ENCODE measurements at places on chromosomes 12 and 14. TPM values are rescaled to one million over a fixed set of nuclear protein-coding genes. Genes with fewer than 3 reads are reported as not detected.

CCDC177 gene
- total RNA-seq = not detected

TRPV4 gene
- under 0.01 TPM for total RNA-seq

JPH4 gene
- total RNA-seq = 2.8 TPM

SENP1 gene
- total RNA-seq = 14.2 TPM

DNA sequence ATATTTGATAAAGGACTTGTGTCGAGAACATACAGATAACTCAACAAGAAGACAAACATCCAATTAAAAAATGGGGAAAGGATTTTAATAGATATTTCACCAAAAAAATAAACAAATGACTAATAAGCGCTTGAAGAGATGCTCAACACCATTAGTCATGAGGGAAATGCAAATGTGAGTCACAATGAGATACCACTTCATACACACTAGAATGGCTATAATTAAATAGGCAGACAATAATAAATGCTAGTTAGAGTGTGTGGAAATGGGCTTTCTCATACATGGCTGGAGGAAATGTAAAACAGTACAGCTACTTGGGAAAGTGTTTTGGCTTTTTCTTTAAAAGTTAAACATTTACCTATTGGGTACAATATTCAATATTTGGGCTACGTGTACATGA lies 34.8 kb downstream of the DLK1 start:
- no peak overlapping the region for H3K4me3 ChIP-seq
- H3K36me3 ChIP-seq = no peaks in the 10 kb centered on the region
- no peaks in the 10 kb centered on the region for H3K27me3 ChIP-seq
- H3K4me1 ChIP-seq = no peaks in the 10 kb centered on the region
- no peak overlapping the region for H3K27ac ChIP-seq
- no peak for DNase-seq

- peak overlapping the region; percentile 1 for H3K27ac ChIP-seq
- no peak overlapping the region for H3K4me3 ChIP-seq
- no peak for DNase-seq
- H3K4me1 ChIP-seq = peaks cover 8% of the 10 kb centered on the region
- no peaks in the 10 kb centered on the region for H3K36me3 ChIP-seq
- H3K27me3 ChIP-seq = no peaks in the 10 kb centered on the region
These were observed 54.1 kb upstream of the GPR68 start for GRCh38 chr14:91298576-91298975.

DNA sequence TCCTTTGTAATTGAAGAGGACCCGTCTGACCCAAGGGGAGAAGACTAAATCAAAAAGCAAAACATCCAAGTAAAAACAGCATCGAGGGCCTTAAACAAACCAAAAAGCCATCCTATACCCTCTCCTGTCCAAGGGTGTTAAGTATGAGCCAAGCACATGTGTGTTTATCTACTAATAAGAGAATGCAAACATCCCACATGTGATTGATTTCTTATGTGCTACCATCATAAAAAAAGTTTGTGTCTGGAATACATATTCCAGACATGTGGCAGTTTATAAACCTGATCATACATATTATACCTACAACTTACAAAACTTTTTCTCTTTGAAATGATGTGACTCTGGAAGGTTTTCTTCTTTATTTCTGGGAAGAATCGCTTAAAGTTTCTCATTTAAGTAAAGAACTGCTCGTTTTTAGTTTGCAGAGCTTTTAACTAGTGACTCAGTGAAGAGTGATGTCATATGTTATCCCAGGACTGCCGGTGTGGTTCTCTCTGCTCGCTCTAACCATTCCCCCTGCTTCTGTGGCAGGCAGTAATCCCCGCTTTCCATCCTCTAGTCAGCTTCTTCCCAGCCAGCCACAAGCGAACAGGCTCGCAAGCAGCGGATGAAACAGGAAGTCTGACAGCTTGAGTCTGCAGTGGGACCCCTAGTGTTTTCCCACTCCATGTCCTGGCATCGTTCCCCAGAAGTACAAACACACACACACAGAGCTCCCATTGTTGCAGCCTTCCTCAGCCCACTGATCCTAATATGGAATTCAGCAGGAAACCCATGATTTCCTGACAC lies 431 bp upstream of the RHOJ start:
- H3K4me3 ChIP-seq = peak overlapping the region; percentile 69
- no peaks in the 10 kb centered on the region for H3K36me3 ChIP-seq
- no peaks in the 10 kb centered on the region for H3K27me3 ChIP-seq
- peak; percentile 93 for DNase-seq
- H3K27ac ChIP-seq = peak overlapping the region; percentile 91

- H3K27ac ChIP-seq = no peak overlapping the region
- H3K36me3 ChIP-seq = no peaks in the 10 kb centered on the region
- H3K4me1 ChIP-seq = peaks cover 13% of the 10 kb centered on the region
- no peaks in the 10 kb centered on the region for H3K27me3 ChIP-seq
These were observed 6.8 kb upstream of the TESPA1 start for GRCh38 chr12:54991161-54991990.

- H3K27ac ChIP-seq = no peak overlapping the region
- no peak overlapping the region for H3K4me3 ChIP-seq
- DNase-seq = no peak
- H3K27me3 ChIP-seq = no peaks in the 10 kb centered on the region
- peaks cover 4% of the 10 kb centered on the region for H3K4me1 ChIP-seq
These were observed 17.9 kb upstream of the P2RX7 start for GRCh38 chr12:121114806-121115205.

- DNase-seq = no peak
- no peak within 1 kb of the TSS for H3K27ac ChIP-seq
- peaks cover 11% of the 10 kb centered on the region for H3K4me1 ChIP-seq
- no peaks in the 10 kb centered on the region for H3K36me3 ChIP-seq
These were observed at the start of gene DYRK4 for GRCh38 chr12:4562034-4562657. Gene DYRK4, plus strand, starts transcription at chr12:4562208. Its CDS starts 38 bp downstream, at chr12:4562246.

DNA sequence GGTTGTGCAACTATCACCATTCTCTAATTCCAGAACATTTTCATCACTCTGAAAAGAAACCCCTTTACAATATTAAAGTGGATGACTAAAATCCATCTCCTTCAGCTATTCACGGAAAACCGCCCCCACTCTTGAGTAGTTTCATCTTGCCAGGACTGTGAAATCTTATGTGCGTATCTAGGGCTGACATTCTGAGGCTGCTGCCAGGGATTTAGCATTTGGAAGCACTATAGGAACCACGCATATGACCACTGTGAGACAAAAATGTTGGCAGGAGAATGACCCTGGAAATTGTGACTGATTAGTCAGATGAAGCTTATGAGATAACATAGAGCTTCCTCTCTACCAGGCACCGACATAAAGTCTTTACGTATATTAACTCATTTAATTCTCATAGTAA lies 305.2 kb upstream of the PDE3A start:
- H3K27ac ChIP-seq = no peak overlapping the region
- H3K4me3 ChIP-seq = no peak overlapping the region
- H3K36me3 ChIP-seq = no peaks in the 10 kb centered on the region
